ENCODE measurements at places on chromosomes 5 and 9.
A peak's percentile ranks its signal among the peaks of the same experiment; 100 is the strongest.

GRCh38 chr5:128334010-128334716 lies 203.9 kb downstream of the FBN2 start:
- no peak overlapping the region for H3K4me3 ChIP-seq
- no peaks in the 10 kb centered on the region for H3K4me1 ChIP-seq
- H3K27ac ChIP-seq: no peak overlapping the region
- DNase-seq: no peak
- no peaks in the 10 kb centered on the region for H3K27me3 ChIP-seq

- H3K36me3 ChIP-seq: peaks cover 3% of the 10 kb centered on the region
- H3K4me1 ChIP-seq: peaks cover 43% of the 10 kb centered on the region
- no peaks in the 10 kb centered on the region for H3K27me3 ChIP-seq
- peak; percentile 80 for DNase-seq
- H3K4me3 ChIP-seq: no peak overlapping the region
Measured at GRCh38 chr5:172420235-172420939, 33.9 kb downstream of the SH3PXD2B start.

- H3K4me3 ChIP-seq: no peak overlapping the region
- H3K27ac ChIP-seq: no peak overlapping the region
- H3K4me1 ChIP-seq: no peaks in the 10 kb centered on the region
- H3K27me3 ChIP-seq: peaks cover 3% of the 10 kb centered on the region
Measured at GRCh38 chr9:130472184-130472705, 27.5 kb downstream of the ASS1 start.

- no peak overlapping the region for H3K27ac ChIP-seq
- H3K36me3 ChIP-seq: no peaks in the 10 kb centered on the region
- no peaks in the 10 kb centered on the region for H3K27me3 ChIP-seq
- H3K4me1 ChIP-seq: peaks cover 15% of the 10 kb centered on the region
- no peak overlapping the region for H3K4me3 ChIP-seq
- no peak for DNase-seq
Measured at GRCh38 chr9:15304632-15305031, 2.4 kb downstream of the TTC39B start.

GRCh38 chr5:68288707-68289134 lies 73.2 kb downstream of the PIK3R1 start:
- peak overlapping the region; percentile 64 for H3K4me3 ChIP-seq
- no peaks in the 10 kb centered on the region for H3K27me3 ChIP-seq
- peak overlapping the region; percentile 37 for H3K27ac ChIP-seq
- DNase-seq: no peak
- no peaks in the 10 kb centered on the region for H3K36me3 ChIP-seq
- peaks cover 22% of the 10 kb centered on the region for H3K4me1 ChIP-seq

GRCh38 chr5:154683101-154683880 lies 71.9 kb upstream of the LARP1 start:
- H3K27me3 ChIP-seq: no peaks in the 10 kb centered on the region
- DNase-seq: no peak
- H3K4me3 ChIP-seq: peak overlapping the region; percentile 57
- peak overlapping the region; percentile 26 for H3K27ac ChIP-seq
- H3K4me1 ChIP-seq: peaks cover 6% of the 10 kb centered on the region
- H3K36me3 ChIP-seq: no peaks in the 10 kb centered on the region

- H3K4me1 ChIP-seq: peaks cover 17% of the 10 kb centered on the region
- no peak overlapping the region for H3K4me3 ChIP-seq
- no peaks in the 10 kb centered on the region for H3K27me3 ChIP-seq
- no peaks in the 10 kb centered on the region for H3K36me3 ChIP-seq
- H3K27ac ChIP-seq: peak overlapping the region; percentile 44
Measured at GRCh38 chr5:171926311-171926710, 80.1 kb downstream of the FBXW11 start.

DNA sequence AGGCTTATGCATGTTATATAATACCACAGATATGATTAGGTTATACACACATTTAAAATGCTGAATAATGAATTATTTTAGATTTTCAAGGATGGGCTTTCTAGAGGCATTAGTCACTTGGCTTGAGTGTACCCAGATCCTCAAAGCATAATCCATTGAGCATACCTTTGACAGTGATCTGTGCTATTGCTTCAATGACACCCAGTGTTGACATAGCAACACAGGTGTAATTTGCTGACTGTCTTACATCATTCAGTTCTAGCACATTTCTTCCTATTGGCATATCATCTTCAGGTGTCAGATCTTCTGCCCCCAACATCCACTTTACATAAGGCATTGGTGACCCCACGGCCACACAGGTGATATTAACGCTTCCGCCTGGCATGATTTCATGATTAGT lies 721.5 kb upstream of the DMAC1 start:
- H3K36me3 ChIP-seq: no peaks in the 10 kb centered on the region
- H3K27me3 ChIP-seq: no peaks in the 10 kb centered on the region
- no peaks in the 10 kb centered on the region for H3K4me1 ChIP-seq

DNA sequence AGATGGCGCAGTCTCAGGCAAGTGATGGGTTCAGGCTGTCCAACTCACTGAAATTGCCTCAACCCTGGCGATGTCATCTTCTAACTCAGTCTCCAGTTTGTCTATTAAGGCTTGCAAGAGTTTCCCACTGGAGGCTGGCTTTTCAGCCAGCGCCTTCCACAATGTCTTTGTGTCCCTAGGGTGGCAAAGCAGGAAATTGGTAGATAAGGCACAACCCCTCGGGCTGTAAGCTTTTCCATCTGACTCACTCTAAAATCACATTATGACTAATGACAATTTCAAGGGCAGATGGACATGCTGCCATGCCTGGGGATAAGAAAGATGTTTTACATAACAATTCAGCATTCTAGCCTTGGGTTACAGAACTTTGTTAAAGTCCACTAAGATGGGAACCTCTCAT lies 61.9 kb downstream of the MROH2B start:
- no peak overlapping the region for H3K27ac ChIP-seq
- H3K36me3 ChIP-seq: no peaks in the 10 kb centered on the region
- H3K27me3 ChIP-seq: no peaks in the 10 kb centered on the region
- H3K4me3 ChIP-seq: no peak overlapping the region
- no peak for DNase-seq

GRCh38 chr9:686321-686813 lies 155.1 kb upstream of the DMRT1 start:
- peak; percentile 94 for DNase-seq
- H3K36me3 ChIP-seq: peaks cover 10% of the 10 kb centered on the region
- no peaks in the 10 kb centered on the region for H3K27me3 ChIP-seq

Measured in keratinocyte (primary cell).